ENCODE measurements at places on chromosomes 4 and X.

DNA sequence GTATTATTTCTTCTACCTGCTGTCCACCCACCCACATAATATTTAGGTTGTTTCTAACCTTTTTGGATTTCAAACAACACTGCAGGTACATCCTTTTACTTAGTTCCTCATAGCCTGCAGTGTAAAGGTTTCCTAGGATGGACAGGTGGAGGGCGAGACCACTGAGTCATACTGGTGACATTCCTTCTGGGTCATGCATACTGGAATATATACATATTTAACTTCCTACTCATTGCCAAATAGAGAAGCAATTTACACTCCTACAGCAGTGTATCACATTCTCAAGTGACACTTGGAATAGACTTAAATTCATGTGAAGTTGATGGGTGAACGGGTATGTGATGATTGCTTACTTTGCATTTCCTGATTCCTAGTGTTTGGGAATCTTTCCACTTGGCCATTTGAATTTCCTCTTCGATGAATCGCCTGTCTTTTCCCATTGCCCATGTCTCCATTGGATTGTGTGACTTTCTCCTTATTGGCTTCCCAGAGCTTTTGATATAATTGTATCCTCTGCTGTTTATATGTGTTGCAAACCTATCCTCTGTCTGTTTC, 8.2 kb upstream of the PPP2R2C start:
- DNase-seq, result no peak

- peak; percentile 5 for DNase-seq
Observed at GRCh38 chr4:40316782-40317635, 18.1 kb upstream of the CHRNA9 start.

DNA sequence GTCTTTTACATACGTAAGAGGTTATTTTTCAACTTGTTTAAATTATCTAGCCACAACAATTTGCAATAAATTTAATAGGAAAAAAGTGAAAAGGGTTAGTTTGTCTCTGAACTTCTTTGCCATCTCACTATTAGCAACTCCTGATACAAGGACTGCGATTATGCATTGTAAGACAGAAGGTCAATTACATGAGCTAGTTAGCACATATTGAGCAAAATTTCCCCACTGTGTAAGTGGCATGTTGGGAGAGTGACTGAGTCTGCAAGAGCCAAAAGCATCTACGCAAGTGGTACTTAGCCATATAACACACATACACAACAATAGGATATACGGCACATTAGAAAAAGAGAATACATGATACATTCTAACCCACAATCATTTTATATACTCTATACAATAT, 927.2 kb downstream of the STPG2 start:
- no peak for DNase-seq

GRCh38 chrX:84133023-84133422, 55.0 kb downstream of the RPS6KA6 start:
- no peak for DNase-seq

GRCh38 chrX:120725874-120726273, 96.0 kb upstream of the C1GALT1C1 start:
- DNase-seq, result no peak

DNA sequence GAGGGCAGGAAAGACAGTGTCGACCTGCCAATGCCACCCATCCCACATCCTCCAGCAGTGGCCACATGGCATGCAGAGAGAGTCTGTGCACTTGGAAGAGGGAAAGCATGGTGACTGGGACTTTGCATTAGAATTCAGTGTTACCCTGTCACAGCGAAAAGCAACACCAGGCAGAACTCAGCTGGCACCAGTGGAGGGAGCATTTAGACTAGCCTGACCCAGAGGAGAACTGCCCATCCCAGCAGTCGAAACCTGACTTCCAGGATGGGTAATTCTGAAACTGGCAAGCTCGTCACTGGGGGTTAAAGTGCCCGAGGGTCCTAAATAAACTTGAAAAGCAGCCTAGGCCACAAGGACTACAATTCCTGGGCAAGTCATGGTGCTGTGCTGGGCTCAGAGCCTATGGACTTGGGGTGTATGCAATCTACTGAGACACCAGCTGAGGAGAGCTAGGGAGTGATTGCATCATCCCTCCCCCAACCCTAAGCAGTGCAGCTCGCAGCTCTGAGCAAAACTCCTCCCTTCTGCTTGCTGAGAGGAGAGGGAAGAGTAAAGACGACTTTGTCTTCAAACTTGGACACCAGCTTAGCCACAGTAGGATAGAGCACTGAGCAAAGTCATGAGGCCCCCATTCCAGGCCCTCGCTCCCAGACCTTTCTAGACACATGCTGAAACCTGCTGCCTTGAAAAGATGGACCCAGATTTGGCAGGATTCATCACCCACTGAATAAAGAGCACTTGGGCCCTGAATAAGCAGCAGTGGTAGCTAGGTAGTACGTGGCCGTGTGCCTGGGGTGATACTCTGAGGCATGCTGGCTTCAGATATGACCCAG, 68.8 kb downstream of the DDX60L start:
- DNase-seq, result no peak

DNA sequence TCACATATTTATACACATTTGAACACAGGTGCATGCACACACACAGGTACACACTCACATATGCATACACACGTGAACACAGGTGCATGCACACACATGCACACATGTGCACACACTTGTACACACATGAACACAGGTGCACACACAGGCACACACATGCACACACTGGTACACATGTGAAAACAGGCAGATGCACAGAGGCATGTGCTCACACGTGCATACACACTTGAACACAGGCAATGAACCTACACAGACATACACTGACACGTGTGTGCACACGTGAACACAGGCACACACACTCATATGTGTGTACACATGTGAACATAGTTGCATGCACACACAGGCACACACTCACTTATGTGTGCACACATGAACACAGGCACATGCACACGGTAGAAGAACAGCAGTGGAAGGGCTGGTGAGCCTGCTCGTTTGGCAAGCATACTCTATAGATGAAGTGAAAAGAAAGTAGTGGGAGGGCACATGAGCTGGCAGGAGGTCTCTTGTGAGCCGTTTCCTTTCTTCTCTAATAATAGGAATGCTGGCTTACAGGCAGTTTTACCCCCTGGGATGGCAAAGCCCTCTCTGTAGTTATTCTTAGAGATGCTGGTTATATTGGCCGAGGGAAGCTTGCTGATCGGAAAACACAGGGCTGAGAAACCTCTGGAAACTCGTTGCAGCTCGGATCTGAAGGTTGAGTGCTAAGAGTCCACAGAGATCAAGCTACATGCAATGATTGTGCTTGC, 279.6 kb upstream of the CLNK start:
- DNase-seq, result no peak

DNA sequence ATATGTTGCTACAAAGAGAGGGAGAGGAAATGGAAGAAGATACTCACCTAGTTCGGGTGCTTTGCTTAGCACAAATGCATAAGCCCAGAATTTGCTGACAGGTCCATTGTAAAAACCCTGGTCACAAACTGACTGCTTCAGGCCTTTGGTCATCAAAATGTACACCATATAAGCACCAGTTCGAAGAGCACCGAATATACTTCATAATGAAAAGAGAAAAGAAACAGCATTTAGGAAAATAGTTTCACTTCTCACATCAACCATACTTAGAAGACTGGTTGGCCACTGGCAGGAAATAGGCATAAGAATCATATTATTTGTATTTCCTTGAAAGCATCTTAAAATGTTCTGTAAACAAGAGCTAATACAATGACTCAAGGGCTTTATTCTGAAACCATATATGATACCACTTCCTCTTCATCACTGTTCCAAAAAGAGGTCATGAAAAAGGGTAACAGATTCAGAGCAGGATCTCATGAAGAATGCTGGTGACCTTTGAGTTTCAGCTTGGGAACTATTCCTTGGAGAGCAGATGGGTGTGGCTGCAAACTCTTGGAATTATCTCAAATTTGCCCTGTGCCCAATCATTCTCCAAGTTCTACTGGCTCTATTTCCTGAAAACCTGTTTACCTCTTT, 138.7 kb downstream of the ELOVL6 start:
- DNase-seq, result no peak

DNA sequence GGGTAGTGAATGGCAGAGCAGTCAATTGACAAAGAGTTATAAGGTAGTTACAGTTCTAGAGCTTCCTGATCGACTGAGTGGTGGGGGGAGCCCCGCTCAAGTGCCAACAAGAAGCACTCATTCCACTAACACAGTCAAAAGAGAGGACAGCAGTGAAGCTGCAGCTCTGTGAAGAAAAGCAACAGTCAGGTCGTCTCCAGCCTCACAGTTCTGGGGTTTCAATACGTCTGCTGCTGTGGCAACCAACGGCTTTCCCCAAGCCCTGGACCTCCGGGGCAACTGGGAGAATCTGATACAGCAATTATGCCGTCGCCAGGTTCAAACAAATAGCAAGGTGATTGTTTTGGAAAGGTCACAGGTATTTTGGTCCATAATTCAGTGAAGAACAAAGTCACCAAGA, 30.8 kb downstream of the GPM6B start:
- no peak for DNase-seq

DNA sequence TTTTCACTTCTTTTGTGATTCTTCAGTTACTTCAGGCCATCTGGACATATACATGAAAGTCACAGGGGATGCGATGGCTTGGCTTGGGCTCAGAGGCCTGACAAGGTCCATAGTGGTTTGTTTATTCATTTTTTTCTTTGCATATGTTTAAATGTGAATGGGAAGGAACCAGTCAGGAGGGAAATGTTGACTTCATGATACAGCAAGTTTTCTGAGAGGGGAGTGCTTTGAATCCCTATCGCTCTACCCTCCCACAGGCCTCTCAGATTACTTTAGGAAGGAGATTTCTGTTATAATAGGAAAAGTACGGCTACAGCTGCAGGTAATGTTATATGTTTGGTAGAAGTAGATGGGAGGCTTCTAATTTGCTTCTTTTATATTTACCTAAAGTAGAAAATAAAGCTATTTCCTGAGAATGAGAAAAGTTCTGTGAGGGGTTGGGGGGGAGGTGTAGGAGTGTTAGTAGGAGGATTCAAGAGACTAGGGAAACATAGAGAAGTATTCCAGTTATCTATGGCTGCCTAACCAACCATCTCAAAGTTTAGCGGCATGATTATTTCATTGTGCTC, 322.9 kb downstream of the RAPGEF2 start:
- no peak for DNase-seq

GRCh38 chr4:148060264-148061140, 328.6 kb downstream of the ARHGAP10 start:
- no peak for DNase-seq

DNA sequence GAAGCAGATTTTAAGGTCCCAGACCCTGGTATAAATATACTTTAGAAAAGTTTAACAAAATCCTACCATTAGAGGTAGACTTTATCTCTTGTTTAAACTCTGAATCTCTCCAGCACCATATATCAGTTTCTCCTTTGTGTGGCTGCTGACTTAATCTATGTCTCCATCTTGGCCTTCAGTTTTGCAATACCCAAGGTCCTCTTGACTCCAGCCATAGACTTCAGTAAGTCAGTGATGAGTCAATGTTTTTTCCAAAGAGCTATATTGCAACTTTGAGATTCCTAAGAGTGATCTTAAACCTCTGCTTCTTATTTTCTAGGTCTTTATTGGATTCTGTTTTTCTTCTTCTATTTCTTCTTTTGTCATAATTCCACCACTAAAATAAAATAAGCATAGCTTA, 50.8 kb upstream of the ADGRL3 start:
- DNase-seq, result no peak

DNA sequence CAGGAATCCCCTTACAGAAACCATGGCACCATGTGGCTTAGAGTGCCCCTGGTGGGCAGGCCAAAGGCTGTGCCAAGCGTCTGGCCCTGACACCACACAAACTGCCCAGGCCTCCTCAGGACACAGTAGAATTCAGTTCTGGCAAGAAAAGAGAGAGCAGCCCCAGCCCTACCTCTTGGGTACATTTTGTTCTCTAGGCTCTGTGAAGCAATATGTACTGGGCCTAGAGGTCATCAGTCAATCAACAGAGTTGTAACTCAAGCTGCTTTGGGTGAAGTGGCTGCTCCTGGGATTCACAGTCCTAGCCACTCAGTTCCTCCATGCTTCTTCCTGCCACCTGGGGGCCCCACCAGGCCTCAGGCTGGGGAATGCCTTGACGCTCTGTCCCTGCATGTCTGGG, 158.1 kb upstream of the MAMLD1 start:
- no peak for DNase-seq

DNA sequence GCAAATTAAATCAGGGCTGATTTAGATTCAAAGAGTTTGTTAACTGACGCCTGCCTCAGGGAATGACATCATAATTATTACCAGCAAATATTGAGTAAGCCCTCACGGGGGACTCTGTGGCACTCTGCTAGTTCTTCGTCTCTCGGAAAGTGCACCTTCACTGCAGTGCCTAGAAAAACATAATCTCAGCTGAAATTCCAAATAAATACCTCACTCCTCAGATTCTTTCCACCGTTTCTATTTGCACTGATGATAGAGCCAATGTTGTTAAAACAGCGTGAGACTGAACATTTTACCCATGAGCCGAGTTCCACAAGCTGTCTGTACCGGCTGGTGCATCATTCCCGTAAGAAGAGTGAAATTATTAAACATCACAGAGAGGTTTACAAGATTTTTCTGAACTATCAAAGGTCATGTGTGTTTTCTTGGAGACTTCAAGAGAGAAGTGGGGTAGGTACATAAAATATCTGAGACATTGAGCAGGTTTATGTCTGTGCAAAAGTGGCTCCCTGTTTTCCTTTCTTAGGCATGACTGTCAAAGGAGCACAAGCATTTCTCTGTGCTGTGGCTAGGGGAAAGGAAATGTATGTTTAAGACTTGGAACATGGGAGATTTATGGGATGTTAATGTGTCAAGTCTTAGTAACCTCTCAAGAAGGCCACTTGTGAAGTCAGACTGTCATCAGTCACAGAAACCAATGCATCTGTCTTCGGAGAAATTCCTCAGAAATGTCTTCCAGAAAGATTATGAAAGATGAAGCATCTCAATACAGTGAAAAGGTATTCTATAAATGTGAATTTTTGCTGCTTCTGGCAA, 119.6 kb downstream of the CBLL2 start:
- no peak for DNase-seq

DNA sequence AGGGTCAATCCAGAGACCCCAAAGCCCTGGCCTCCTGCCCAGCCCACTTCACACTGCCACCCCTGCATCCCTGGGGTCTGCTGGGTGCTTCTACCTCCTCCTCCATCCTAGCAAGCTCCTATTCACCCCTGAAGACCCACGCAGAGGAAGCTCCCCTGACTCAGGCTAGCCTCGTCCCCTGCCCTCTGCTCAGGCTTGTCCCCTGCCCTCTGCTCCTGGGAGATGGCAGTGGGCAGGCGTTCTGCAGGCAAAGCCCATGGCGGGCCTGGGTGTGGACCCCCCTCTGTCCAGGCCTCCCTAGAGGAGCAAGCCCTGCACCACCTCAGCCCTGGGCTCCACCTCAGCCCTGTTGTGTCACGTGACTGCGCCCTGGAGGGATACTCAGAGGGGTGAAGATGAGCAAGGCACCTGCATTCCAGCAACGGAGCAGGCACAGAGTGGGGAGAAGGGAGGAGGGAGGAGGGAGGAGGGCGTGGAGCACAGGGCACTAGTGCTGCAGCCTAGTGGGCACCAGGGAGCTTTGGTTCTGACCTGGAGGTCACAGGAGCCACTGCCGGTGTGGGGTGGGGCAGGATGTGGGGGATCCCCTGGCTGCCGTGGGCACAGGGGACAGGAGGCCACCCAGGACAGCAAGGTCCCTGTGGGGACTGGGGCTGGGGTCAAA, 27.6 kb upstream of the FGFR3 start:
- no peak for DNase-seq
